ENCODE measurements at places on chromosomes 2 and 18.

DNA sequence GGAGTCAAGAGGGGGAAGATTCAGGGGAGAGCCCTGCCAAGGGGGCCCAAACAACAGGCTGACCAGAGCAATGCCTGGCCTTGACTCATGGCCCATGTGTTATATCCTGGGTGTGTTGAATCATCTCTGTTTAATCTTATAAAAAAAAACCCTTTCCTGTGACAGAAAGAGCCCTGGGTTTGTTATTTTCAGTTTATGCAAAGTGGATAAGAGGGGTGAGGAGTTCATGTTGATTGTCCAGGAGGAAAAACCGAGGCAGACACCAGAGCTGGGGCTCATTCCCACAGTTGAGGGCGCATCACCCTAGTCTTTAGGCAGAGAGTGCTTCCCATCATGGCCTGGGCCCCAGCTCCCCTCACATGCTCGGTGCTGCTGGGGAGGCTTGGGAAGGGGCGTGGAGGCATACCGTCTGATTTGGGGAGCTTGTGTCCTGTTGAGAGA, 30.9 kb upstream of the IL37 start:
- no peak for DNase-seq

DNA sequence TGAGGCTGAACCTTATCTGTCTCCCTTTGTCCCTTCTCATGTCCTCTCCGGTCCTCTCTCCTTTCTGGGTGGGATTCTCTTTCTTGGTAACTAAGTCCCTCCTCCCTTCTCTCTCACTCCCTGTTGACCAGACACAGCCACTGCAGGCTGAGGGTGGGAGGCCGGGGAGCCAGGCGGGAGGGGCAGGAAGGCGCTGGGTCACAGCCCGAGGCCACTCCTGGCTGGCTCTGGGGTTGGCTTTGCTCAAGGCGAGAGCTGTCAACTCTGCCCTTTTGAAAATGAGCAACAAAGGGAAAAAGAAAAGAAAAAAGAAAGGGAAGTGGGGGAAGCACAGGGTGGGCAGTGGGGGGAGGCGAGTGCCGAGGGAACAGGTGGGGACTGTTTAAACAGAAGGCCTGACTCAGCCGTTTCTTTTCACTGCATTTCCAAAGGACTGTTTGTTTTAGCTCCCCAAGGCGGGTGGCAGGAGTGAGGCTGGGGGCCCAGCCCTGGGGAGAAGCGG, 70.5 kb upstream of the IGFBP5 start:
- no peak for DNase-seq

- no peak for DNase-seq
Measured at GRCh38 chr2:98333922-98334321, 12.3 kb upstream of the CNGA3 start.

DNA sequence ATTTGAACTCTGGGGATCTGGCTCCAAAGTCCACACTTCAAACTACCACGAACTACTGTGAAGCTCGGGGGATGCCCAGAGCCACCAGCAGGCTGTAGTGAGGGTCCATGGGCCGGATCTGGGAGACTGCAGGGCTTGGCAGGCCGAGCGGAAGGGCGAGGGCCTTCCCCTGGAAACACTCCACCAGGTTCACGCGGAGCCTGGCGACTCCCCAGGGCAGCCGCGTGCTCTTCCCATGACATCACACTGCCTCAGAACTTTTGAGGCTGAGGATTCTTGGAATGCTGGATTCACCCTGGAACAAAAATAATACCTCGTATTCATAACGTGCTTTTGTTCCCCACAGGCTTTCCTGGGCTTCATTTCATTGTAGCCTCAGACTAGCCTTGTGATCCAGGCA, 201.0 kb downstream of the SMAD7 start:
- DNase-seq, result no peak

DNA sequence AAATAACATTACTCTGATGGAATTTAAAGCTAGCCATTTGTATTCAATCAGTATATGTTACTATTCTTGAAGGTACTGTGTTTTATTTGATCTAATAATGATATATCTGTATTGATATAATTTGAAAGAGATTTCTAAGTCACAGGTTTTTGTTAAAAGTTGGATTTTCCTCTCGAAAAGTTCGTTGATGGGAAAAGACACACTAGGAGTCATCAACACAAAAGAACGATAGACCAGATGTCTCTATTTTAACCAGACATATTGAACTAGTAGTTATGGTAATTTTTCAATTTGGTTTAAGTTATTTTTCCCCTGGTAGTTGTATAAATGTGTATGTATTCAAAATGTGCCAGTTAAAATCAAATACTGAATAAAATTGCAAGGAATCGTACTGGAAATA, 2.5 kb downstream of the ASXL3 start:
- no peak for DNase-seq

DNA sequence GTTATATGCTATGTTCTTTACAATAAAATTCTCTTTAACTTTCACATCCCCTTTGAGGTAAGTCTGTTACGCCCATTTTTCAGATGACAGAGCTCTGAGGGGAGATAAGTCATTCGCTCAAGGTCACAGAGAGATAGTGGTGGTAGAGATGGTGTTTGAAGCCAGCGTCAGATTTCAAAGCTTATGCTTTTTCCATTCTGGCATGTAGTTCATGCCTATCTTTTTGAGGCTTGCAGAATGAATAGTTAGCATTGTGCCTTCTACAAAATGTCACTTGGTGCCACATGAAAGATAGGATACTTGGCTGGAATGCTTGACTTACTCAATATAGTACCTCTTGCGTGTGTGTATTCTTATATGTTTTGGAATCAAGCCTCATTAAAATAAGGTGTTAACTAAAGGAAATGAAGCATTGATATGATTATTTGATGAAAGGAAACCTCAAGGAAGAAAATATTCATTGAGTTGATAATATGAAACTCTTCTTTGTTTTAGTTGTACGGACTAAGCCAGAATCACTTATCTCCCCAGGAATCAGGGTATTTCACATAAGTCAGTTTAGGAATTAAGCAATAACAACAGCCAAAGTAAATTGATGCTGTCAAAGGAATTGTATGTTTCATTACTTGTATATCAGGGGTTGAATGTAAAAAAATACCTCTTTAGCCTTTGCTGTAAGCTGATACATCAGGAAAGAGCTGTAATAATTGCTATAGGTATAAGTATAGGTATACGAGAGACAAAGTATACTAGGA, 15.5 kb downstream of the SPATS2L start:
- DNase-seq, result no peak

GRCh38 chr18:24052053-24052452, 37.5 kb downstream of the TTC39C start:
- no peak for DNase-seq

DNA sequence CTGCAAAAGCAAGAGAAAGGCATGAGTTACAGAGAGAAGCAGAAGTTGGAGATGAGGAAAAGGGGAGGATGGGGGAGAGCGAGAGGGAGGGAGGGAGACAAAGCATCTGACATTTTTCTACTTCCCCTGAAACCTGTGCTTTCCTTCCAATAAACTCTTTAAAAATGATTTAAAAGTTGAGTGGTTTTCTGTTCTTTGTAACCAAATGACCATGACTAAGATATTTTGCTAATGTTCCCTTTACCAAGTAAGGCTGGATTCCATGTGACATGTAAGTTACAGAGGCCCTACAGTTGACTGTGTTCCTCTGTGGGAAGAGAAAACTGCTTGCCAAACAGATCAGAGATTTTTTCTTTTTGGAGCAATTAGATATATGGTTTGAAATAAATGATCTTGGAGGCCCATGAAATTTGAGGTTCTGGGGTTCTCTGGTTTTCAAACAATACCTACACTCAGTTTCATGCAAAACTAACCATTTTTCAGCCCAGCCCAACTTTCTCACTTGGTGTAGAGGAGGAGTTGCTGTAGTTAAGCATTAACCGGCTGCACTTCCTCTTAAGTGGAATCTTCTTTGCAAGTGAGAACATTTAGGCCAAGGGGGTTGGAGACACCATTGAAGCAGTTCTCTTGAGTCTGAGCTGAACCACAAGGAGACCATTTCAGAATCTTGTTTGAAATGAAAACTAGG, 34.5 kb downstream of the INSIG2 start:
- DNase-seq, result no peak

GRCh38 chr2:202327858-202328257, 48.3 kb upstream of the BMPR2 start:
- no peak for DNase-seq

DNA sequence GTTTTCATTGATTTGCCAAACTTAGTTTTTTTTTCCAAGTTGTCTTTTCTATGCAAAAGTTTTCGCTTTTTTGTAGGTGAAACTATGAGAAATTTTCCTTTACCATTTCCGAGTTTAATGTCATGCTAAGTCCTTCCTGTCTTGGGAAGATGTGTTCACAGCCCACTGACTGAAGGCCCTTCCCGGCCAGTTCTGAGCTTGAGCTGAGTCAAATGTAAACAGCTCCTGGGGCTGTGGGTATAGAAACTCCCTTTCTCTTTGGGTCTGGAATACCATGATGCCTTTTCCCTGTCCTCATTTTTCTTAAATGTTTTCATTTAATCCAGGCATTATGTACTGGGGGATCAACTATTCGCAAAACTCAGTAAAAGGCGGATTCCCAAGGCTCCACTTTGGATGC, 69.8 kb upstream of the IL1R1 start:
- no peak for DNase-seq

DNA sequence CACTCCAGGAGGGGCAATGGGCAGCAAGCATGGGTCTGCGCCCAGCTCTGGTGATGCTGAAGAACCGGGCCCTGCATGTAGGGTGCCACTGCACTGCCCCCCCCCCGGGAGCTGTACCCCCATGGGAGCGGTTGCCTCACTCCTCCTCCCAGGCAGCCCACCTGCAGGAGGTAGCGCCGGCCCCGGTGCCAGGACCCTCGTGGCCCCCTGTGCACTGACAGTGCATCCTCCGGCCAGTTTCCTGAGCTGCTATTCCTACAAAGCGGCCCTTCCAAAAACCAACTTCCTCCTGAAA, 109.4 kb downstream of the ZNF516 start:
- no peak for DNase-seq

GRCh38 chr2:48849770-48850169, 94.2 kb upstream of the LHCGR start:
- no peak for DNase-seq

- no peak for DNase-seq
Measured at GRCh38 chr2:86237172-86237571, 37.9 kb downstream of the MRPL35 start.

GRCh38 chr2:114729026-114729425, 286.6 kb downstream of the DPP10 start:
- no peak for DNase-seq

- no peak for DNase-seq
Measured at GRCh38 chr2:54404270-54404669, 51.9 kb upstream of the SPTBN1 start.
